CD4-positive, alpha-beta T cell treated with Interferon alpha-2 for 1 hour (primary cell): ENCODE measurements at places on chromosomes 7 and 10.
A peak's percentile ranks its signal among the peaks of the same experiment; 100 is the strongest.

DNA sequence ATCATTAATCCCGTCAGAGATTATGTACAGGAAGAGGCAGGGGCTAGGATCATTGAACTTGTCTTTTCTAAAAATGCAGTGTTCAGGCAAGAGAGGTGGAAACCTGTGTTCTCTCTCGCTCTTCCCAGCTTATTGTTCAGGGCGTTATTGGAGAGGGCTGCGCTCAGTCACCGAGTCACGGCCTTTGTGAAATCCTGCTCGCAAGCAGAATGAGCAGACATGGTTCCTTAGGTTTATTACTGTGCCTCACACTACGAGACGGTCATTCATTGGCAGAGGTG lies 631 bp upstream of the PRKRIP1 start:
- DNase-seq: no peak

DNA sequence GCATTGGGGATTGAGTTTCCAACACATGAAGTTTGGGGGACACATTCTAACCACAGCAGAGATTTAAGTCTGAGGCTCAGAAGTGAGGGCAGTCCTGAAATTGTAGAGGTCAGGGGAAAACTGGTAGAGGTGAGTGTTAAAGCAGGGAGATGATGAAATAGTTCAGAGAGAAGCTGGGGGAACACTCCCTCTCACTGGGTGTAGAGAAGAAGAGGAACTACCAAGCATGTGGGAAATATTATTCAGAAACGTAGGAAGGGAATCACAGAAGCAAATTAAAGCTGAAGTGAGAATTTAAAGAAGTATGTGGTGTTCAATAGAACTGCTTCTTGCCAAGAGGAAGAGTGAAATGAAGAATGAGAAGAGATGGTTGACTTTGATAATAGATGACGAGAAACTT lies 121.5 kb upstream of the FAM3C start:
- no peak for DNase-seq

GRCh38 chr10:100656454-100656853 lies 88.9 kb upstream of the PAX2 start:
- DNase-seq: no peak

DNA sequence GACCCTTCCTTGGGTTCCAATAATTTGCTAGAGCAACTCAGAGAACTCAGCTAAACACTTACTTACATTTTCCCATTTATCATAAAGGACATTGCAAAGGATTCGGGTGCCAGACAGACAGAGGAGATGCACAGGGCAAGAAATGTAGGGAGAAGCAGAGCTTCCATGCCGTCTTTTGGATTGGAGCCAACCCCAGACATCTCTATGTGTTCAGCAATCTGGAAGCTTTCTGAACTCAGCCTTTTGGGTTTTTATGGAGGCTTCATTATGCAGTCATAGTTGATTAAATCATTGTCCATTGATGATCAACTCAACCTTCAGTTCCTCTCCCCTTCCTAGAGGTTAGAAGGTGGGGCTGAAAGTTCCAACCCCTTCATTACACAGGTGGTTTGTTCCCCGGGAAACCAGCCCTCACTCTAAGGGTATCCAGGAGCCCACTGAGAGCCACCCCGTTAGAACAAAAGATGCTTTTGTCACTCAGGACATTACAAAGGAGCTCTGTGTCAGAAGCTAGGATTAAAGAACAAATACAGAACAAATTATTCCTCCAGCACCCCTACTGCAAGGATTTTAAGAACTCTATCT lies 211.9 kb upstream of the VSTM2A start:
- no peak for DNase-seq

DNA sequence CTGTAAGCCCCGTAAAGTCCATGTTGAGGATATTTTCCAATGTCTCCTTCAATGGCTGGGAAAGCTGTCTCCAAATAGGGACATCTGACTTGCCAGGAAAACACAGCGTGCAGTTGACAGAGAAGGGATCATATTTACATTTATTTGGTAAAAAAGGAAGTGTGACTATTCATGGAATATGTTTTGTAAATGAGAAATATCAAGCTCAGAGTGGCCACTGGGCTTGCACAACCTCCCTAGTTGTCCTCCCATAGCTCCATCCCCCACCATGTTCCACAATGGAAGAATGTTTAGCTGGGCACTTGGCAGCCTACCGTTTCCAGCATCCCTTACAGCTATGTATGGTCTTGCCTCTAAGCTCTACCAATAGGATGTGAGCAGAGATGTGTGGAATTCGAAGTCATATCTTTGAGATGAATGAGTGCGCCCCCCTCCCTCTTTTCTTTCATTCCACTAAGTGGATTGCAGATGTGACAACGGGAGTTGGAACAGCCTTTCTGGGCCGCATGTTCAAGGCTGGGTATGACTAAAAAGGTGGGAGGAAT lies 306.6 kb upstream of the ZMIZ1 start:
- DNase-seq: no peak

DNA sequence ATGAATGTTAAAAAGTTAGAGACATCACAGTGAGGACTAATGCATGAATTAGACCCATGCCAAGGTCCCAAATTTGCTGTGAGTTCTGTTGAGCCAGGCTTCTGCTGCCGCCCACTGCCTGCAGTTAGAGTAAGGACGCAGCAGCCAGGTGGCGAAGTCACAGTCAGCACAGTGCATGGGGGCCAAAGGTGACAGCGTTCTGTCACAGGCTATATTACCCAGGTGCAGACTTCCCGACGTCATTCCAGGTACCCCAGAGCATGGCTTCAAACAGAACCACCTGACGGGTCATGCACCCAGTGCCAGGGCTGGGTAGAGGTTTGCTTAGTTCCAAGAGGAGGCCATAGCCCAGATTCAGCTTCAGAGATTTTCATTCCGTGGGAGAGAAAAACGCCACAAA lies 33.9 kb upstream of the HMX3 start:
- no peak for DNase-seq

DNA sequence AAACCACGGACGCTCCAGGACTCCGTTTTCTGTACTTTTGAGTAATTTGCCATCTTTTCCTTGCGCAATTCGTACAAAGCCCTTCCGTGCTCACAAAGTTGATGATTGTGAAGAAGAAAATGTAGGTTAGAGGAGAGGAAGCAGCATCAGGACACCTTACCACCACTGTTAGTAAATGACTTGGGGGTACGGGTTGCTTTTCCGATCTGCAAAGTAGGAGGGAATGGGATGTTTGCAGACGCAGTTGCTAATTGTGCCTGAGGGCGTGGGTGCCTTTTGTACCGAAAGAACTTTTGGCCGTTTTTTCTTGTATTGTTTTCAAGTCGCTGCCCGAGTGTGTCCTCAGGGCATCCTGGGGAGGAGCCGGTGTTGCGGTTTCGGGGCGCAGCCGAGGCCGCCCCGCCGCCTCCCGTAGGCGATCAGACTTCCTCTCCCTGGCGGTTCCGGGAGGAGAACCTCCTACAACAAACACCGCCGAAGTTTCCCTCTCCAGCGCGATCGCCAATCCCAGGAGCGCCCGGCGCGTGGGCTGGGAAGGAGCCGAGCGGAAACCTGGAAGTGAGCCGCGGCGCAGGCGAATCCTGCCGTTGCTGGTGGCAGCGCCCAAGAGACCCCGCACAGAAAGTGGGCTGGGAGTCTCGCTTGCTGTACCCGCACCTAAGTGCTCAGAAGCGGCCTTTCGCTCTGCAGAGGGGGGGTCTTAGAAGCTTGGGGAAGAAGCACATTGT lies 1.0 kb downstream of the PRR15 start:
- no peak for DNase-seq

DNA sequence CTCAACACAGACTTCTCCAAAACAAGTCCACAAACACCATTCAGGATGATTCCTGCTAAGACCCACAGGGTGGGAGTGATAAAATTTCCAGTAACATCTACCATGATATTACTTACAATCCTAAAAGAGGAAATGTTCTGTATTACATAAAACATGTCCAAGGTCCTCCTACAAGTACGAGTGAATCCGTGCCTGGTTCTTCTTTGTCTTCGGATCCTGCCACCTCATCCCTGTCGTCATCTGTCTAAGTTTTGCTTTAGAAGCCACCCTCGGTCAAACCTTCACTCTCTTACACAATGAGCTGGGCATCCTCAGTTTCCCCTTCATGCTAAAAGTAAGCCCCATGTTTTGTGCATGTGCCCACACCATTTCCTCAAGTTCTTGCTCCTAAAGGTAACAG lies 279.0 kb downstream of the KCNMA1 start:
- DNase-seq: no peak

DNA sequence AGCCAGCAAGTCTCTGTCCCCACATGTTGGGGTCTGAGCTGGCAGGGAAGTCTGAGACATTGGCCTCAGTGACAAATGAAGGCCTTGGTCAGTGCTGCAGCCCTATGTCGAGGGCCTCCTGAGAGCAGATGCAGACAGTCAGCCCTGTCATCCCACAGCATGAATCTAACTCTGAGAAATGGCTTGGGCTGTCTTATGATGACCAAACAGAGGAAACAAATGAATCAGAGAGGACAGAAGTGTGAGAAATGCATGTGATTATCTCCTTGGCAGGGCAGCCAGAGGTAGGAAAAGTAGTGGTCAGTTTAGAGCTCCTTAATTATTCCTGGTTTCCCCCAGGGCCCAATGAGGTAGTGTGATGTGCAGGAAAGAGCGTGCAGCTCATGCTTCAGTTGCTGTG lies 287.6 kb downstream of the SORCS3 start:
- DNase-seq: no peak

DNA sequence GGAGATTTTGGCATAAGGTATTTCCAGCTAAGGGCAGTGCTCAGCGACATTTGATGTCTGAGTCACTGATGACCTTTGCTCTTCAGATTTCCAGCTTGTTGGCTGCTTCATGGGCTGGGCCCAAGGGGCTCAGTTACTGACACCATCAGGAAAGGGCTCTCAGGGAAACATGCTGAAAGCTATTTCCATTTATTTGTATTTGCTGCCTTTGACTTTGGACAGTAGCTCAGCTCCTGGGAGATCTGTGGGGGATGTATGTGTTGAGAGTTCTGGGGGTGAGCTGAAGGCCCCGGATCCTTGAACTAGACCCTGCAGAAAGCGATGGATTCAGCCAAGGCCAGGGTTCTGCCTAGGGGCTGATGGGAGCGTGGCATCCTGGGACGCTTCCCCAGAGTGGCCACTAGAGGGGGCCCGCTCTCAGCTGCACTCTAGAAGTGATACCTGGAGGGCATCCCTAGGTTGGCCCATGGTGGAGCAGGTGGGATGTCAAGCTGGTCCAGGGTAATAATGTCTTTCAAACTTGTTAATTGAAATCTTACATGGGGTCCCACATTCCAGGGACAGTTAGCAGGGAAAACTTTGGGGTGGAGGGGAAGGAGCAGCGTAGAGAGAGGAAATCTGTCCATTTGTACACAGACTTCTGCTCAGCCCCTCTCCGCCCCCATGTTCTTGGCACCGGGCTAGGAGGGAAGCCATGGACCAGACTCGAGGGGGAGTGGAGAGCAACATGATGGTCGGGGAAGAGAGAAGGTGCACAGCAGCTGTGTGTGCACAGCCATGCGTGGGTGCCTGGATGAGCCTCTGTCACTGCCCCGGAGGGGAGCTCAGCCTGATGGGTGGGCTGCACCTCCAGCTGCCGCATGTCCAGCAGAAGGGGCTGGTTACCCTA lies 3.0 kb upstream of the BTBD16 start:
- peak; percentile 36 for DNase-seq

GRCh38 chr10:77293773-77294172 lies 343.8 kb downstream of the KCNMA1 start:
- DNase-seq: no peak

DNA sequence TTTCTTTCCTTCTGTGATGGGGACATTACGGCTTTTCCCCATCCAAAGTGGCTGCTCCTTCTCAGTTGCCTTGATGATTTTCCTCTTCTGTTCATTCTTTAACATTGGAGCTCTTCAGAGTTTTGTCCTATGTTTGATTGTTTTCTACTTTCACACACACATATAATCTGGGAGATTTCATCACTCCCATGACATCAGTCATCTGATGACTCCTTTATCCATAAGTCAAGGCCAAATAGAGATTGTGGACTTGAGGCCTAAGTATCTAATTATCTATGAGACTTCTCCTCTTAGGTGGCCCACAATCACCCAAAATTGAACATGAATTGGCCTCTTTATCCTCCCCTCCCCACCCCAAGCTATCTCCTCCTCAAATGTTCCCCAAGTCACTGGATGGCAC lies 5.3 kb upstream of the COL1A2 start:
- DNase-seq: no peak

GRCh38 chr10:92024700-92025099 lies 101.1 kb downstream of the BTAF1 start:
- no peak for DNase-seq

DNA sequence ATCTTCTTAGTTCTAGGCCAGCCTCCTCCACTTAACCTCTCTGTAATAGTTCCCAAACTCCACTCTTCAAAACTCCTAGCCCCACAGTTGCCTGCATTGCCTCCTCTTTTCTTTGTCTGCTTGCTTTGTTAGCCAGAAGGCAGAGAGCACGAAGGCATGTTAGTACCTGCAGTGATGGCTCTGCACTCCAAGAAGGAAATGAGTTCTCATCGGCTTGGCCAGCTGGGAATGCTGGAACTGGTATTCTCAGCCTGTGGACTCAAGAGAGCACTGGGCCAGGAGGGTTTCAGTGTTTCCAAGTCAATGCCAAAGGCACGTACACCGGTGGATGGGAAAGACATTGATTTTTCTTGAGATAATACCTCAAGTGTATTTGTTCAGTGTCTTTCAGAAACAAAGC lies 66.3 kb upstream of the HABP2 start:
- DNase-seq: no peak

DNA sequence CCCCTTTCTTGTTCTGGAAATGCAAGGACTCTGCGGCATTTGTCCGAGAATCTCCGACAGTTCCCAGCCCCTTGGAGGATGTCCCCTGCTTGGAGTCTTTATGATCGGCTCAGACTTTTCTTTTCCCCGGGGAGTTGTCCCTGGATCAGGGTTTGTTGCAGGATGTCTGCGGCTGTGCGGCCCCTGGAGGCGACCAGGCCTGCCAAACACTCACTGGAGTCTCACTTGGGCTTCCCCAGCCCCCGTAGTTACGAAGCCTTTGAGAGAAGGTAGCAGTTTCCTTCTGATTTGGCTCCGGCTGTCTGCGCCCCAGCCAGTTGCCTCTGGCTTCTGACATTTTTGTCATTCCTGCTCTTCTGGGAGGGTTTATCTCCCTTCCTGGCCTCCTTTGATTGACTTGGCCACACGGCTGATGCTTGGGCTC lies 16.1 kb downstream of the COL26A1 start:
- DNase-seq: no peak

DNA sequence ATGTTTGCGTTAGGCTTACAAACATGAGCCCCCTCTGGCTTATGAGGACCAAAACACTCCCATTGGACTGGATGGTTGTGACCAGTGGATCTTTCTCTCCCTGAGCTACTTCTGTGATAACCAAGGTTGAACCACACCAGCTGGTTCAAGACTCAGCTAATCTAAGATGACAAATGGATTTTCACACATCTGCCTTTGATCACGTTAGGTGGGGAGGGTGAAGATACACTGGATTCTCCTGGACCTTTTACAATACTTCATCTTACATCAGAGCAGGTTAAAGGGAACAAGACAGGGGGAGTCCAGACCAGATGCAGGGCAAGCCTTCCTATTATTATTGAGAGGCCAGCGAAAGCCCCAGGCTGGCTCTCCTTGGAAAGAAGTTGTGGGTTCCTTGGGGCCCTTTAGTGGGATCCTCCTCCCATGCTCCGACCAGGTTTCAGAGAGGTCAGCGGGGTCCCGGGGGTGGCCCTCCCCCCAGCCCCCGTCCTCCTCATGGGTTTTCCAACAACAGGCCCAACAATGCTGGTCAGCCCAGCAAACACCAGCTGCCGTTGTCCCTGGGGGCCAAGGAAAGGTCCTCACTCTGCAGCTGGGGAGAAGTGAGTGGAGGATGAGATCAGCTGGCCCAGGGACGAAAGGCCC lies 2.8 kb downstream of the GFRA1 start:
- DNase-seq: no peak
